Amygdala (tissue), 56 donors: ENCODE measurements at places on chromosomes 5 and 9.

DNA sequence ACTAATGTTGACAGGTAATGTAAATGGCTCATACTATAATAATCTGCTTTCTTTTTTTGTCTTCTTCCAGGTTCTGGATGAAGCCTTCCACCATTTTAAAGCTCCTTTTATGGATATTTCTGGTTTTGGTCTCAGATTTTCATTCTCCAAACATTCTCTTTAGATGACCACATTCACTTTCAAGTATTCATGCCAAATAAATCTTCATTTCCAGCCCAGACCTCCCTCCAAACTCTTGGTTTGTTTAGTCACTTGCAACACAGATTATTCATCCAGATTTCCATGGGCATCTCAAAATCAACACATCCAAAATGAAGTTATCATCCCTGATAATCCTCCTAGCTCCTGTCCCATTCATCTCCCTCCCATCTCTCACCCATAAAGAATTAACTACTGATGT lies 40.3 kb upstream of the SVEP1 start:
- no peak for DNase-seq

- no peak for DNase-seq
Measured at GRCh38 chr5:130720355-130720754, 444.7 kb downstream of the HINT1 start.

DNA sequence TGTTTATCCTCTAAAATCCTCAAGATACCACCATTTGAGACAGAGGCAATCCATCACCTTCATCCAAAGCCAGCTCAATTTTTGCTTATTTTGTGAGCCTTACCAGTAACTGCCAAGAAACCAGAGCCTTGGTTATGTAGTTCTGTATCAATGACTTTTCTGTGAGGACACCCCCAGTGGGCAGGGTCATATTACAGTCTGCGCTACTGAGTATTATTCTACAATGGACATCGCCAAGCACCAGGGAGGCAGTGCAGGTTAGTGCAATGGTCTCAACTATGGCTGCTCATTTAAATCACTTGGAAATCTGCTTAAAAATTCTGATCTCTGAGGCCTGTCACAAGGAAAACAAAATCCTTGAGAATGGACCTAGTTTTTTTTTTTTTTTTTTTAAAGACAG lies 90.5 kb upstream of the NIPAL4 start:
- no peak for DNase-seq

GRCh38 chr9:112624711-112625707 lies 92.9 kb downstream of the INIP start:
- no peak for DNase-seq

GRCh38 chr5:50441493-50441955 lies 436 bp upstream of the EMB start:
- DNase-seq, result no peak

GRCh38 chr5:66307647-66308241 lies 163.6 kb downstream of the SREK1 start:
- no peak for DNase-seq

- no peak for DNase-seq
Measured at GRCh38 chr9:96318921-96319565, 17.1 kb upstream of the HSD17B3 start.

- no peak for DNase-seq
Measured at GRCh38 chr5:53360811-53361210, 119.6 kb upstream of the FST start.

DNA sequence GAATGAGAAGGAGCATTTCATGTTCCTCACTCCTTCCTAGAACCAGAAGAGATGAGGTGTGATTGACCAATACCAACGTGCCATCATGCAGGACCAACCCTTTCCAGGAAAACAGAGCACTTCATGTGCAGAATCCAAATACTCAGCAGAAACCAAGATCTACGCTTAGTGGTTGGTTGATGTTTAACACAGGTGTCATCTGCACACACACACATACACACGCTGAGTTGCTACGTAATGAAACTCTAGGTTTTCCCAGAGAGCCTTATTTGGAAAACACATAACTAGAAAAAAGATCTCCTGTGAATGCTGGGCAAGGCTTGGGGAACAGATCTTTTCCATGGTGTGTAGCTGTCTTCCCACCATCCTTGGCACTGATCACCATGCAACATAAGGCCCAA lies 21.1 kb upstream of the ZNF622 start:
- no peak for DNase-seq

GRCh38 chr5:113124265-113124664 lies 147.7 kb downstream of the DCP2 start:
- DNase-seq, result no peak

- no peak for DNase-seq
Measured at GRCh38 chr5:35016174-35017051, 31.3 kb downstream of the AGXT2 start.

DNA sequence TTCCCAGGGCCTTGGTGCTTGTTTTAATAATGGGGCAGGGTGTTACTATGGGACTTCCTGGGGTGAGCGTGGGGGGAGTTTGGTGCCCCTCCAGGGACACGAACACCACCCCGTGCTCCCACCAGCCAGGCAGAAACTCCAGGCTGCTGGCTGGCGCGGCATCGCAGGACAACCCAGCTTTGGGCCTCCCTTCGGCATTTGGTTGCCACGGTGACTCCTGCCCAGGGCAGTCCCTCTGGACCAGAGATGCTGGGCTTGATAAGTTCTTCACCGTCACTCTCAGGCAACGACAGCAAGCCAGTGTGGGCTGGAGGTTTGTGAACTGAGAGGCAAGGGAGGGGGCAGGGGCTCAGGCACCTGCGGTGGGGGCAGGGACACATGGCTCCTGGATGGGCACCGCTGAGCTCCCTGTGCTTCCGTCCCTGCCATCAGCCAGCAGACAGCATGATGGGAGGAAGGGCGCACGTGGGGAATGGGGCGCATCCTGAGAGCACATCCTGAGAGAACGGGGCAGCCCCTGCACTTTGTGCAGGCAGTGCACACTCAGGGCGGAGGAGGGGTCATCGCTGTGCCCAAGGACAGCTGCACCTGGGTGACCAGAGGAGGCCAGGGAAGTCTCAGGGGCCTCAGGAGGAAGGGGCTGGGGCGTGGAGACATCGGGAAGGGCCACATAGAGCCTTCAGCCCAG lies 116.4 kb downstream of the RXRA start:
- DNase-seq, result no peak

- no peak for DNase-seq
Measured at GRCh38 chr5:170277867-170278281, 19.7 kb downstream of the LCP2 start.

DNA sequence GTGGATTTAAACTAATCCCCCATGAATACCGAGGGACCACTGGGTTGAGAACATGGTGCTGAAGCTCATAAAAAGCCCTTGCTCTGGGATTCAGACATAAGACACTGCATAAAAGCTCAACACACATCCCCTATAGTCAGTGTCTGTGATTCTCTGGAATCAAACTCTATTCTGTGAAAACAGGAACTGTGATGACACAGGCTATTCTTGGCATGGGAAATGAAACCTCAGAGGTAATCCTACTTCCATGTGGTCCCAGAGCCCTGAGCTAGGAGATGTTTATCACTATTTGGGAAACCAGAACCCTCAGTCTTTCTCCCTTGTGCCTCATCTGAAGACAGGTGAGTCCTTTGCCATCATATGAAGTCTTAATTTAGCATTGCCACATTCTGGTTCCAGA lies 135.4 kb upstream of the PRSS3 start:
- no peak for DNase-seq

DNA sequence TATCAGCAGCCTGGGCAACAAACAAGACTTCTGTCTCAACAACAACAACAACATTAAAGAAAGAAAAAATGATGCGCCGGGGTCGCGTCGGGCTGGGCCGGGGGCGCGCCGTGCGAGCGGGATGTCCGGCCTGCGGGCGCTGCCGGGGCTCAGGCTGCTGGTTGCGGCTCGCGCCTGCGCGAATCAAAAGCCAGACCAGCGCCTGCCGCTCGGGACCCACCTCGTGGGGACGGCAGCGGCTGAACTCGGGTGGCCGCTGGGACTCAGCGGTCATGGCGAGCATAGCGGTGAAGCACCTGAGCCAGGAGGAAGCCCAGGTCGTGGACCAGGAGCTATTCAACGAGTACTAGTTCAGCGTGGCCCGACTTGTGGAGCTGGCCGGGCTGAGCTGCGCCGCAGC lies 11.9 kb upstream of the NHP2 start:
- DNase-seq, result no peak
